Fibroblast of the conjunctiva (primary cell): ENCODE measurements at places on chromosomes 3 and 15.

DNA sequence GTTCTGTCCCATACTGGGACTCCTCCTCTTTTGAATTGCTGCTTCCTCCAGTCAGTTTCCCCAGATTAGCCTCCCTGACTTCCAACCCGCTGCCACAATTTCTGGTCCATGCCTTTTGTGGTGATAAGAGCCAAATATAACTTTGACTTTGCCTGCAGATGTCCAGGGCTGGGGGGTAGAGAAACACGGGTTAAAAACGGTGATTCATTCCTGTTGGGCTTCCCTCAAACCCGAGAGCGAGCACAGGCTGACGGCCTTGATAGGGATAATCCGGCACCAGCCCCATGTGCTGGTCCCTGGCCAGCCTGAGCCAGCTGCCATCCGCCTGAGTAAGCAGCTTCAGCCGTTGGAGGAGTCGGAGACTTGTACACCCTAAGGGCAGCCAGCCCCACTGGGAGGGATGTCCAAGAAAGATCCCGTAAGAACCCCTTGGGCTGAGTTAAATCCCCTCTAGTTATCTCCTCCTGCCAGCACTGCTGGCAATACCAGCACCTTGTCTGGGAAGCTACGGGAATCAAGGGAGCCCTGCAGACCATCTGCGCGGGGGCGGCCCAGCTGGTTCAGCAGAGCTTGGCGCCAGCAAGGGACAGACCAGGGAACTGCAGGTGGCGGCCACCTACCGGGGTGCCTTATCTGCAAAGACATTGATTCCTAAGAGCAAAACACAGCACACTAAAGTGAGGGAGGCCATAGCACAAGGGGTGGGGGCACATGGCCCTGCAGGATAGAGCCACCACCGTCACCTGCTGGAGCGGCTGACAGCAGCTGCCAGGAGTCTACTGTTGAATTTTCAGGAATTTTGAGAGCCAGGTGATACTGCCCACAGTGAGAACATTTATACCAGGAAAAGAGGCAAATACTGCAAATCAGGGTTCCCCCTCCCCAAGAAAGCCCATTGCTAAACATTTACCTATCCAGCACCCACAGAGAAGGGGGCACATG, 18.1 kb downstream of the CSPG4 start:
- peak; percentile 97 for DNase-seq

GRCh38 chr15:78325092-78325843, 14.9 kb upstream of the CRABP1 start:
- no peak for DNase-seq

- DNase-seq: peak; percentile 89
Measured at GRCh38 chr15:31236184-31237042, 90.2 kb upstream of the KLF13 start.

DNA sequence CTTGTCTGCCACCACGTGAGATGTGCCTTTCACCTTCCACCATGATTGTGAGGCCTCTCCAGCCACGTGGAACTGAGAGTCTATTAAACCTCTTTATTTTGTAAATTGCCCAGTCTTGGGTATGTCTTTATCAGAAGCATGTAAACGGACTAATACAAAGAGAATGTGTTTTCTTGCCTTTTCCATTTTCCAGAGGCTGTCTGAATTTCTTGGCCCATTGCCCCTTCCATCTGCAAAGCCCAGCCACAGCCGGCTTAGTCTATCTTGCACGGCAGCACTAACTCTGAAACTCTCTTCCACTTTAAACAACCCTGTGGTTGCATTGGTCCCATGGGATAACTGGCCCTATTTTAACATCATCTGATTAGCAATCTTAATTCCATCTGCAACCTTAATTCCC, 215.3 kb downstream of the LRTM1 start:
- no peak for DNase-seq

DNA sequence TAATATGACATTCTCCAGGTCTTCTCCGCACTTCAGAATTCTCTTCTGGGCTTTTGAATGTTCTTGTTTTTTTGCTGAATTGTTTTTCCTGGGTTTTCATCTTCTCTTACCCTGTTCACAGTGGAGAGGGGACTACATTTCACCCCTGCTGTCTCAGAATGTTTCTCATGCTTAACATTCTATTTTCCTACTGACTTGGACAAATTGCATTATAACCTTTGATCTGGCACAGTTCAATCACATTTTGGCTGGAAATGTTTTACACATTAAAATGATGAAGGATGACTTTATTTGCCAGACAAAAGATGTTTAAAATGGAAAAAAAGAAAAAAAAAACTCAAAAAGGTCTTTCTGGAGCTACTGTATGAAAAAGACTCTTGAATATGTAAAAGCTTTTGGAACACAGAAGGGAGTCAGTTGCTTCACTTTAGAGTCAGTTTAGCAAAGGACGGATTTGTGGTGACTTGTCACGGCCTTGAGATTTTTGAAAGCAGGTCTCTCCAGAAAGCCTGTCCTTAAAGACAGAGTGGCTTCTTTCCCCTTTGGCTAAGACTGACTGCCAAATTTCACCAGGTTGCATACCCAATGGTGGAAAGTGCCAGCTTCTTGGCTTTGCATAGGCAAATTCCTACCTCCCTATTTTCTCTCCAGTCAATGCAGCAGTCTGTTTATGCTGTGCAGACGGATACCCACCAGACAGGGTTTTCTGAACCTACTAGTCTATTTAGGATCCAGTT, 401.0 kb upstream of the TBL1XR1 start:
- DNase-seq: no peak

- no peak for DNase-seq
Measured at GRCh38 chr3:130491431-130491830, 25.5 kb upstream of the COL6A6 start.

GRCh38 chr3:124826703-124827102, 60.5 kb downstream of the ITGB5 start:
- DNase-seq: peak; percentile 49

- DNase-seq: no peak
Measured at GRCh38 chr15:62390791-62391640, 225.9 kb upstream of the C2CD4B start.
